ENCODE measurements at places on chromosomes 1 and 21.
A peak's percentile ranks its signal among the peaks of the same experiment; 100 is the strongest.

DNA sequence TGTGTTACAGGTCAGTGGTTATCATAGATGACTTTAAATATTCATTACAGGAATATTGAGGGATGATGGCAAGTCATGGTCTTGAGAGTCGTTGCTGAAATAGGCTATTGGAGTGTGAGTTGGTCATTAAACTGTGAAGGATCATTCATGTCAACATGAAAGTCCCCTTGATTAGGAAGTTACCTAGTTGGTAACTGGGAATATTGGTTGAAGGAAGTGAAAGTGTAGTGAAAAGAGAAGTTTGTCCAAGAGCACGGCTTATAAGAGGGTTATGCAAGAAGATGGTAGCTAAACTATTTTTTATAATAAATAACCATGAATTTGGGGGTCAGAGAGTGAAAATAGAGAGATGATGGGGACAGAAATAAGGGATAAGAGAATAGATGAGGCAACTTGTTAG lies 16.9 kb downstream of the CRB1 start:
- DNase-seq = no peak

DNA sequence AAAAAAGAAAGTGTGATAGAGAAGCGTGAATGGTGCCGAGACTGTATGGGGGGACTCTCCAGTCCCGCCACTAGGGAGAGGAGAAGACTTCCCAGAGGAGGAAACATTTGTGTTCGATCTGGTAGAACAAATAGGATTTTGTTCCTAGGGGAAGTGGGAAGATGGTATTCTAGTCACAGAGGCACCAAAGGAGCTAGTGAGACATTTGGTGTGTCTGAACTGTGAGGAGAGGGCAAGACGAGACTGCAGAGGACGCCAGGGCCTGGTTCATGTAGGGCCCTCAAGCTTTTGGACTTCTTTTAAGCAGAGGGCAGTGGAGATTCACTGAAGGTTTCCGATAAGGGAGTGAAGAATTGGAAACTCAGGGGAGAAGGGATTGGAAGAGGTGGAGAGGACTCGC lies 2.9 kb downstream of the BTBD19 start:
- DNase-seq = no peak

DNA sequence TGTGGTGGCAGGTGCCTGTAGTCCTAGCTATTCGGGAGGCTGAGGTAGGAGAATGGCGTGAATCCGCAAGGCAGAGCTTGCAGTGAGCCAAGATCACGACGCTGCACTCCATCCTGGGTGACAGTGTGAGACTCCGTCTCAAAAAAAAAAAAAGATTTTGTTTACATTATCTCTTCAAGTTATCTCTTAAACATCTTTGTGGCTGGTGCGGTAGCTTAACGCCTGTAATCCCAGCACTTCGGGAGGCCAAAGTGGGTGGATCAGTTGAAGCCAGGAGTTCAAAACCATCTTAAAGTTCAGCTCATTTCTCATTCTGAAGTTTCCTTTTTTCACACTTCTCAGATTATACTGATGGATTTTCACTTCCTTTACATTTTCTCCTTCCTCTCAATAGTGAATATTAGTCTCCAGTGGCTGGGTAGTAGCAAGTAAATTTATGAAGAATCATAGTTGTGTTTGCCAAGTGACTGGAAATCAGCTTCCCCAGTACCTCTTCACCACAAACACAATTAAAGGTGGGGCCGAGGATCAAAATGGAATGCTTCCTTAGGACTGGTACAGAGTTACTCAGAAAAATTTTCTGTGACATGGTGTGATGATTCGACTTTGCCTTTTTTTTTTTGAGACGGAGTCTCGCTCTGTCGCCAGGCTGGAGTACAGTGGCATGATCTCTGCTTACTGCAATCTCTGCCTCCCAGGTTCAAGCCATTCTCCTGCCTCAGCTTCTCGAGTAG lies 13.8 kb downstream of the PIP5K1A start:
- peak; percentile 6 for DNase-seq

- no peak for DNase-seq
These were observed 20.3 kb upstream of the TMEM222 start for GRCh38 chr1:27301582-27302199.

GRCh38 chr1:12167493-12168429 lies 970 bp downstream of the TNFRSF1B start:
- DNase-seq = no peak

DNA sequence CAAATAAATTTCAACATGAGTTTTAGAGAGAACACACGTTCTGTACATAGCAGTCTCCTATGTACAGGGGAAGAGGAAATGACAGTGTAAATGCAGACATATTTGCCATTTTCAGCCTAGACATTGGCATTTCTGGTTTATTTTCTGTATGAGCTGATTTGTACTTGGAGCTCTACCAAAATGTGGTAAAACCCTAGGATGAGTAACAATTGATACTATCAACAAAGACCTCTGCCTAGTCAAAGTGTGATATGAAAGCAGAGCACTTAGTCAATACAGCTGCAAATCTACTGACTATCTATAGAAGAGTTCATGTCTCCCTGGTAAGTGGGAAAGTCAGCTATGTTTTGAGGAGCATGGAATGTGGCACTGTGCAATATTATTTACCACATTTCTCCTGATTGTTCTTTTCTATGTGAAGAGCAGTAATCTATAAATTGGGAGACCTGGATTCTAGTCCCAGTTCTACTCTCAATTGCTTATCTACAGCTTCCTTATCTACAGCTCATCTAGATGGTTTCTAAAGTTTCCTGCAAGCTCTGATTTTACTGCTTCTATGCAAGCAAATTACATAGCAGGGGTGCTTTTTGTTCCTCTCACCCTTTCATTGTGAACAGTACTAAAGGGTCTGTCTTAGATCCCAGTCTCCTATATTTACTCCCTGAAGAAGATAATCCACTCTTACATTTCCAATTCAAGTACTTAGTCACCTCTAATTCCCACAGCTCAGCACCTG lies 334.2 kb downstream of the NTNG1 start:
- no peak for DNase-seq

GRCh38 chr1:72018562-72018961 lies 263.8 kb downstream of the NEGR1 start:
- no peak for DNase-seq

DNA sequence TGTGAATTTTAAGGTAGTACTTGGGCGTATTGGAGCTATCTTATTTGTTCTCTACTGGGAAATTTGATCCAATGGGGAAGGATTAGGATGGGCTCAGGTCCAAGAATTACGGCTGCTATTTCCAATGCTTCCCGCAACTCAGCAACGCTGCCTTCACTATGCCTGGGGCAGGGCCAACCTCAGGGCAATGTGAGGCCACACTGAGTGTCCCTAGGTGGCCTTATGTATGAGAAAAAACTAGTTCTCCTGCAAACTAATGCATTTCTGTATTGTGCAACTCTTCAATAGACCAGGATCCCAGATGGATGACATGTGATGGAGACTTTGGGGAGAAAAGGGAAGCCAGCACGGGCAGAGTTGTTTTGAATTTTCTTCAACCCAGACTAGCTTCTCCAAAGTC lies 168.1 kb downstream of the DUSP10 start:
- DNase-seq = no peak

GRCh38 chr1:116321766-116322175 lies 51.3 kb upstream of the ATP1A1 start:
- DNase-seq = no peak

DNA sequence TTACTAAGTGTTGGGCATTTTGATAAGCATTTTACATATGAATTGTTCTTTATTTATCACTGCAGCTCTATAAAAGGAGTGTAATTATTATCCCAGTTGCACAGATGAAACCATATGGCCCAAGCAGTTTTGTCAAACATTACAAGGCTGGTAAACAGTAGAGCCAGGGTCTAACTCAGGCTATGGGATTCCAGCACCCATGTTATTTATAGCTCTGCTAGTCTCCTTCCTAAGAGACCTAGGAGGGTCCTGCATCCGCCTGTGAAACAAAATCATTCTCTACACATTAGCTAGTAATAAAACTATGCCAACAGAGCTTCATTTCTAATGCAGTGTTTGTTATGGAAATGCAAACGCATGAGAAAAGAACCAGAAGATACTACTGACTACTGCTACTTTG lies 58.6 kb downstream of the IL23R start:
- no peak for DNase-seq

GRCh38 chr1:170790651-170791071 lies 126.7 kb downstream of the PRRX1 start:
- DNase-seq = no peak

DNA sequence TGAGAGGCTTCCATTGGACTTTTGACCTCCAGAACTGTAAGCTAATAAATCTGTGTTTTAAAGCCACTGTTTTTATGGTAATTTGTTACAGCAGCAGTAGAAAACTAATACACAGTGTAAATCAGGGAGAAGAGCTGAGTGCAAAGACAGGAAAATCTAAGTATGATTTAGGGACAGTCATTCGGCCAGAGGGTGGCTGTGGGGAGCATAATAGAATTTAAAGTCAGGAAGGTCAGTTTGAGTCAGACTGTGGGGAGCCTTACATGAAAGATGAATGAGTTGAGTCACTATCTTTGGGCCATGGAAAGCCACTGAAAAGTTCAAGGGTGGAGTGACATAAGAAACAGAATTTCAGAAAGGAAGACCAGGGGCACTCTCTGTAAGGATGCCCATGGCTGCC lies 52.4 kb upstream of the SSX2IP start:
- DNase-seq = no peak

- peak; percentile 61 for DNase-seq
These were observed 57.9 kb downstream of the FHAD1 start for GRCh38 chr1:15304708-15305467.

DNA sequence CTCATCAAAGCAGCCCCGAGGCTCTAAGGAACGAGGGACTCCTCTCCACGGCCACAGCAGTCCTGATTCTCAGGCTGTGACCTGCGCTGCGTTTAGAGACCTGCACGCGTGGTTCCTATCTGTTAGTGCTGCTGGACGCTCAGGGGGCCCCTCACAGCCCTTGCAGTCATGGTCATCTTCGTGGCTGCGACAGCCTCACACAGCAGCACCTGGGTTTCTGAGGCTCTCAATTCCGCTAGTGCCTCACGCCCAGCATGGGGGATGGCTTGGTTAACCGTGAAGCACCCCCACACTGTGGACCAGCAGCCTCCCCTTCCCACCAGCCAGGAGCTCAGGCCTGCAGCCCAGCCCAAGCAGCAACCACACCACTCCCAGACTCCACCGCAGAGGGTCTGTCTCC lies 7.8 kb downstream of the MORN1 start:
- DNase-seq = no peak

DNA sequence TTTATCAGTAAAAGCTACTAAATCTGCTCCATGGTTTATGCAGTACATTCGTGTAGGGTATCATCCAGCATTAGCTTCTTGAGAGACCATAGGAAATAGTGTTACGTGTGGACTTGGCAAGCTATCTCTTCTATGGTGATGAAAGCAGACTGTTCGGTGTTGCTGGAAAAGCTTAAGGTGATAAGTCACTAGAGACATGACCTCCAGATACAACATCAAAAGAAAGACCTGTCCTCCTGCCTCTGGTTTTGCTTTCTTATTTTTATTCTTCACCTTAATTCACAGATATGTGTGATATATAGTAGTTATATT lies 53.5 kb upstream of the S1PR1 start:
- no peak for DNase-seq

GRCh38 chr1:198811449-198811848 lies 172.6 kb downstream of the PTPRC start:
- DNase-seq = no peak

- no peak for DNase-seq
These were observed 28.9 kb downstream of the RUNX3 start for GRCh38 chr1:24900985-24901781.

- DNase-seq = no peak
These were observed 65.5 kb upstream of the PALMD start for GRCh38 chr1:99580451-99580850.

DNA sequence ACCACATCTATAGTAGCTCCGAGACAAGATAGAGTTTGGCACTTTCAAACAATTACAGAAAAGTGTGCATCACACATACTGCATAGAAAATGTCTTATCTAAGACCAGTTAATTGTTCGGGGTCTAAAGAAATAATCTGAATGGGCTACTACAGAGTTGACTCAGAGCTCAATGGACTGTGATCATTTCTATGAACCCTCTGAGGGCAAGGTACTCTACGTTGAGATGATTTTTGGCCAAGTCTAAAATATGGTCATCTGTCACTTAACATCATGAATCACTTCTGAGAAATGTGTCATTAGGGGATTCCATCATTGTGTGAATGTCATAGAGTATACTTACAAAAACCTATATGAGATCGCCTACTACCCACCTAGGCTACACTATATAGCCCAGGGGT lies 123.5 kb downstream of the SLC44A5 start:
- DNase-seq = no peak

GRCh38 chr1:51514733-51515132 lies 4.3 kb downstream of the EPS15 start:
- no peak for DNase-seq

- DNase-seq = no peak
These were observed 4.0 kb downstream of the ERG start for GRCh38 chr21:38494251-38494642.

GRCh38 chr1:198258491-198258890 lies 101.7 kb downstream of the NEK7 start:
- no peak for DNase-seq

DNA sequence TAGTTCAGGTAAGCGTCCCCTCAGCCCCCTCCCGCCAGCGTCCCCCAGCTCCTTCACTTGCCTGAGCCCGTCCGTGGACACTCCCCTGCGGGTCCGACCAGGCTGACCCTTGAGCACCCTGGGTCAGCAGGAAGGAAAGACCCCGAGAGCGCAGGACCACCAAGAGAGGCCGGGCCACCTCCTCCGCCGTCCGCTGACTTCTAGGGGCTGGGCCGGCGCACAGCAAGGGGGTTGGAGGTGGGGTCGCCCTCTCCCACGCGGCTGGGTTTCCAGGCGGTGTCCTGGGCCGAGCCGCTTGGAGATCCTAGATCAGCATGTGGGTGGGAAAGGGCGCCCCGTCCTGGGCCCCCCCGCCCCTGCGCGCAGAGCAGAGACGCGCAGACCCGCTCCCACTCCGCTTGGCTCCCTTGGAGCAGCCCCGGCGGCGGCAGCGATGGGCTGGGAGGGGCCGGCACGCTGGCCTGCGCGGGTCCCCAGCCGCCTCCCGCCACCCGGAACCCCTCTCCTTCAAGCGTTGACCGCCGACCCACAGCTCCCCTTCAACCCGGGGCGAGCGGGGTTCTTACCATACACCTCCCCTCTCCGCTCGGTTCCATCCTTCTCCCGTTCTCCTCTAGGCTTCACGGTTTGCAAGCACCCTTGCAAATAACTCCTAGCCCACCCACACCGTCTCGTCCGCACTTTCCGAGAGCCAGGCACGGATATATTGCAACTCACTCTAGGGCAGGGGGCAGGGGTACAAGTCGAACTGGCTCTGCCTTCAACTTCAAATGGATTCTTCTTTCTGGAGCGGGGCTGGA lies 7.5 kb downstream of the KNCN start:
- DNase-seq = no peak

DNA sequence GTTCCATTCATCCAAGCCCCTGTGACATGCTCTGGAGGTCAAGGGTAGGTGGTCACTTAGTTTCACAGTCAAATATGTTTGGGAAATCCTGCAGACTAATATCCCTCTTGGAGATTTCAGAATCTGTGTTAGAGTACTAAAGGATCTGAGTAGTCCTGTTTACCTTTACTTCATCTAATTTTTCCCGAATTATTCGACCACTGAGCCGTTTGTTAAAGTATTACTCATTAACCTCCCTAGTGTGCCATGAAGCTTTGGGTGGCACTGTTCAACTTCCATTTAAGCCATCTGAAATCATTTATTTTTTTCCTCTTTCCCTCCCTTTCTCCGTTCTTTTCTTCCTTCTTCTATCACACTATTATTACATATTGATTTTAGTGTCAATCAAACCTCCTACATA lies 109.9 kb downstream of the NGF start:
- no peak for DNase-seq

- no peak for DNase-seq
These were observed 17.5 kb downstream of the SLC26A9 start for GRCh38 chr1:205925736-205926135.

Data from CD4-positive, alpha-beta T cell treated with Interleukin-21 for 1 hour (primary cell).